ENCODE measurements at places on chromosomes 5 and 9.

DNA sequence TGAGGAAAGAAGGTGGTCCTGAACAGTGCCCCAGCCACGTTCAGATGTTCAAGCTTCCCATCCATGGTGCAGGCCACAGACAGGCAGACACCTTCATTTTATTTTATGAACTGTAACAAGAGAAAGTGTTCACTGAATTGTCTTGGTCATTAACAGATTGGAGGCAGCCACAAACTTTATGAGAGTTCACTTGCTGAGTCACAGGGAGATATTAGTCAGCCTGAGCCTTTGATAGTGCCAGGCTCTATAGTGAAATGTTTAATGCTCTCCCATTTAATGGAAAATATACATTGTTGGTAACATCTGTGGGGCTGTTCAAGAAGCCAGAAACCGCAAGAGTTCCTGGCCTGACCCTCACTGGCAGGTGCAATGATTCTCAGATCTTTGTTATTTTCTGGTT is 237.0 kb downstream of the TENT4A start:
- DNase-seq: no peak

GRCh38 chr5:168801567-168801966 is 222.4 kb upstream of the PANK3 start:
- no peak for DNase-seq

DNA sequence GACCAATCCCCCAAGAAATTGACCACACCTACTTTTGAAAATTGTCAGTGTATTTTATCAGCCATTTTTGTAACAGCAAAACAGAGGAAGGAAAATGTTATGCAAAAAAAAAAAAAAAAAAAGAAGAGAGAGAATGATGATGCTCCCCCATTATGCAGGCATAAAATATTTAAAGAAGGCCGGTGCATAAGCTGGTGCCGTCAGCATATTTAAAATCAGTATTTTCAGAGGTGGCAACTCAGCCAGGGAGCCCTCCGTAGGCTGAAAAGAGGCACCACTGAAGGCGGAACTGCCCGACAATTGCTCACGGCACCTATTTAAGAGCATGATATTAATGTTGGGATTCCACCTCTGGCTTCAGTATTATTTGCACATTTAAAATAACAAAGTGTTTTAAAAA is 33.4 kb downstream of the IRX2 start:
- DNase-seq: no peak

DNA sequence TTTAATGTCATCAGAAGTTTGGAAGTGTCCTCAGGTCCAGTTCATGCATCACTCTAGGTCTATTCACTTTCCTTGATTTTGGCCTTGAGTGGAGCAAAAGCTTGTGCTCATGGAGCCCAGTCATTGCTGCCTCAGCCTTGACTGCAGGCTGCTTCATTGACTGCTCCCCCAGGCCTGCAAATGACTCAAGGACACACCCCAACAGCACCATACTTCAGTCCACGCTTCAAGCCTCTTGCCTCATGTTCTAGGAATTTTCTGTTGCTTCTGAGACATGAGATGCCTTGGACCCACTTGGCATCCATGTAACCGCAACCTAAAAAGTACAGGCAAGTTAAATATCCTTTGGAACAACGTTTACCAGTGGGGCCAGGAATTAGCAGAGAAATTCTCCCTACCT is 193.7 kb downstream of the PIK3R1 start:
- no peak for DNase-seq

GRCh38 chr5:16455668-16456067 is 9.9 kb downstream of the ZNF622 start:
- DNase-seq: no peak

GRCh38 chr9:81389569-81389993 is 299.8 kb downstream of the TLE1 start:
- no peak for DNase-seq

- no peak for DNase-seq
Observed at GRCh38 chr5:142186857-142187594, 78.4 kb downstream of the NDFIP1 start.

DNA sequence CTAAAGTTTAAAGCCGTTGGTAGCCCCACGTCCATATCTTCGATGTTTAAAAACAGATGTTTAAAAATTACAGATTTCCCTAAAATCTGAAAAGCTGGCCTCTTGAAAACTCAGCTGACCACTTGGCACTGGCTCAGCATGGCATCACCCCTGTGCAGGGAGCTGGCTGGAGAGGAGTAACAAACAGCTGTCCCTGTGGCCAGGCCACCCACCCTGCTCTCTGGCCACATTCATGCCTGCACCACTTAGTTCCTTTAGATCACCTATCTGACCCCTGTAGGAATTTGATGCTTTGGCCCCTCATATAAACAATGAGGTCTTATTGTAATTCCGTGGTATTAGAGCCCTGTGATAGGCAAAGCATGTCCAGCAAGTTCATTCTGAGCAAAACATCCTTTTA is 107.5 kb downstream of the FRMD3 start:
- DNase-seq: no peak

DNA sequence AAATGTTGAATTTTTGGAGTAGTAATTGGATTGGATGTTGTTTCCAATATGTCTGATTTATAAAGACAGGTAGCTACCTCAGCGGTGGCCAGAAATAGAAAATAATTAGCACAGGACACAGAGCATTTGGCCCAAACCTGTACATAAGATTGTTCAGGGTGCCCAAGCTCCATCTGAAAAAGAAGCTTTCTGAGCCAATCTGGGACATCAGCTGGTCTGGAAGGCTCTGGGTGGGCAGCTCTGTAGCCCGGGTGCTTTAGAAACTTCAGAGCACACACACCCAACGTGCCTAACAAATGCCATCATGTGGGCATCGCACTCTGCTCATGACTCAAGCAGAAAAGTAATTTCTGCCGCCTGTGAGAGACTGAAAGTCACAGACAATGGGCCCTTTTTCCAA is 460.7 kb downstream of the ICE1 start:
- DNase-seq: no peak

DNA sequence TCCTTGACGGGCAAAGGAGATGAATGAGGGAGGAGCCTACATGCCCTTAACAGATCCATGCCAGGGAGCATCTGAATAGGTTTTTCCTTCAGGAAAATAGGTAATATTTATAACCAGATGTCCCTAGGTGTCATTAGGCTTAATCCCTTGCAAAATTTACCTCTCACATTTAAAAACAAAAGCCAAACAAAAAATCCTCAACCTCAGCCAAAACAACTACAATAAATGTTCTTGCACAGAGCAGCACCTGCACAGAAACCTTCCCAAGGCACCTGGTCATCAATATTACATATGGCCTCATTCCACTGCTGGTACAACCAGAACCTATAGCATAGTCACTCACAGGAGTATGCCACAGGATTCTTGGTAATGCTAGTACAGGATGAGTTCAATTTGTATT is 30.1 kb downstream of the SLC38A9 start:
- DNase-seq: no peak

- DNase-seq: no peak
Observed at GRCh38 chr9:95268681-95269080, 48.8 kb downstream of the FANCC start.

DNA sequence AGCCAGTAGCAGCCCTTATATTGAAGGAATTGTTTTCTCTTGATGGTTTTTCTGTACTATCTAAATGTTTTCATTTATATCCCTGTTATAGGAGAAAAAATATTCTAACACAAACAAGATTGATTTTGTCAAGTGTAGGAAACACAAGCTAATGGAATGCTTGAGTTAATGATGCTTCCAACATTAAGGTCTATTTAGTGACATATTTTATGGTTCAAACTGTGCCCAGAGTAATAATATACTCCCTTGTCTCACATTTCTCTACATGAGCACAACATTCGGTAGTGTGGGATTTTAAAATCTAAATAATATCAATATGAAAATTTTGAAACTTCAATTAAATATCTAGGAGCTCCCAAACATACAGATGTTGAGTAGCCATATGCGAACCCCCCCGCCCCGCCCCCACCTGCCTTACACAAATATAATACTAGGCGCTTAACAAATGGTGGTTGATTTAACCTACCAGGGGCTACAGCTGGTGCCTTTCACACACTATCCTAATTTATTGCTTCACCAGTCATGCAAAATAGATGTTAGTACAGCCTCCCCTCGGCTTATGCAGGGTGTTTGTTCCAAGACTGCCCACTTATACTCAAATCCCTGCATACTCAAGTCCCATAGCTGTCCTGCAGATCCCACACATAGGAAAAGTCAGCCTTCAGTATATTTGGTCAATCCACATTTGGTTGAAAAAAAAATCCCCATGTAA is 124.1 kb upstream of the ACO1 start:
- DNase-seq: no peak

DNA sequence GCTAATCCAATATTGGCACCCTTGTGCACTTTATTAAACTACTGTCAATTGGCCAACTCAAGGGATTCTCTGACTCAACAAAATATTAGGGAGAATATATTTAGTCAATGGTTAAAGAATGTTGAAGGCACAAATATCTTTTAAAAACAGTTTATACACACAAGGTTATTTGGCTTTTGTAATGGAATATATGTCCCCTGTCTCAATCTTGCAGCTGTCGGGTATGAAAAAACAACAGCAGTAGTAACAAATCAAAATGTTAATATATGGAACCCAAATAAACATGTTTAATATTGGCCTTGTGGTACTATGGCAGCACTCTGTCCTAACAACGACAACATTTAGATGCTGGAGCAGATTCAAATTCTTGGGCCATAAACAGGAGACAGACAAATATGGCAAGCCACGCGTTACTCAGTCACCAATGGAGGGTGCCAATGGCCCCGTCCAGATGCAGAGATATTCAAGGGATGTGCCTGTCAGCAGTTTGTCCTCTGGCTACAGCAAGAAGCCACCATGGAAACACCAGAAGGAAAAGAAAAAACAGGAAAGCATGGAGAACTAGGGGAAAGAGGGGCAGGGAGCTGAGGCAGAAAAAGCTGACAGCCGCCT is 342.0 kb downstream of the NDUFS4 start:
- DNase-seq: no peak

DNA sequence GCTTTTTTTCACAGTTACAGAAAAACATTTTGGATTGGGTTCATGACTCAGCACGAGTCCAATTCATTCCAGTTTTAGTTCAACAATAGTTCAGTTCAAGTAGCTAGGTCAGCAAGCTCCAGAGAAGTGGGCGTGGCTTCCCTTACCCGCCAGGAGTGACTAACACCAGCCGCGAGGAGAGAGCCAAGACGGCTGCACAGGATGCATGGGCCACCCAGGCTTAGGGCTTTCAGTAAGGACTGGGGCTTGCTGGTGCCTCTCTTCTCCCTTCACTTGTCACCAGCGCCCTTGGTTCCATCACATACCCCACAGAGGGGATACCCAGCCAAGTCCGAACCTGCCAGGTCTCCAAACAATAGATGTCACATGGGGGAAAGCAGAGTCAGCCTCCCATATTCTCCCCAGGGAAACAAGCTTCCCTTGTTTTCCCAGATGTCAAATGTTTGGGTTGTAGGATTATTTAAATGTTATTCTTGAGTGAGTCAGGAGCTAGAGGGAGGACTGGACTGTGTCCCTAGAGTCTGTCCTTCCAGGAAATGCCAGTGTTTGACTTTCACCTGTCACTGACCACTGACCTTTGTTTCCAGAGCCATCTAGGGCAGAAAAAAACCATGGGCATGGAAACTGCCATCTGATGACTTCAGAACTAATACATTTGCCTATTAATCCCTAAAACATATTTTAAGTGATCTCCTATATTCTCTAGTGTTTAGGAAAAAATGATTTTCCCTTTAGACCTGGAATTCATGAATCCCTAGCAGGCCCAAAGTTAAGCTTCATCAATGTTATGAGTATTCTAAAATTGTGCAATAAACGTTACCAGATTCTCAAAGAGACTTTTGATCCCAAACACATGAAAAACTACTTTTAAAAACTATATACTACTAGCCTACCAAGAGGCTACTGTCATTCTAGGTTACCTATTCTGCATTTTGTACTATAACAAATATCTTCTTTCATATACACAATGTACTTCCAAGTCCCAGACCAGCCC is 51.9 kb downstream of the NIPAL4 start:
- DNase-seq: peak; percentile 66

GRCh38 chr5:12870872-12871539 is 966.8 kb upstream of the CTNND2 start:
- DNase-seq: no peak

All from Peyer's patch (tissue), 4 donors.